ENCODE measurements at places on chromosomes 1 and 21.

GRCh38 chr1:13588946-13589796, 5.5 kb downstream of the PDPN start:
- DNase-seq: no peak

DNA sequence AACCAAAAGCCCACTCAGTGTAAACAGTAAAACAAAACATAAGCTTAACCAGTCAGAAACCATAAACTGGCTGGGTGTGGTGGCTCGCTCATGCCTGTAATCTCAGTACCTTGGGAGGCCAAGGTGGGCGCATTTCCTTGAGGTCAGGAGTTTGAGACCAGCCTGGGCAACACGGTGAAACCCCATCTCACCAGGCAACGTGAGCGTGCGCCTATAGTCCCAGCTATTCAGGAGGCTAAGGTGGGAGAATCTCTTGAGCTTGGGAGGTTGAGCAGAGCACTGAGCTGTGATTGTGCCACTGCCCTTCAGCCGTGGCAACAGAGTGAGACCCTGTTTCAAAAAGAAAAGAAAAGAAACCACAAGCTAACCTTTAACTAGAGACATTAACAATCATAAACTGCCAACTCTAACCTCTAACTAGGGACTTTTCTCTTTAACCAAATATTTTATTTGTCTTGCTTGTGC, 13.1 kb upstream of the PRRC2C start:
- DNase-seq: no peak

DNA sequence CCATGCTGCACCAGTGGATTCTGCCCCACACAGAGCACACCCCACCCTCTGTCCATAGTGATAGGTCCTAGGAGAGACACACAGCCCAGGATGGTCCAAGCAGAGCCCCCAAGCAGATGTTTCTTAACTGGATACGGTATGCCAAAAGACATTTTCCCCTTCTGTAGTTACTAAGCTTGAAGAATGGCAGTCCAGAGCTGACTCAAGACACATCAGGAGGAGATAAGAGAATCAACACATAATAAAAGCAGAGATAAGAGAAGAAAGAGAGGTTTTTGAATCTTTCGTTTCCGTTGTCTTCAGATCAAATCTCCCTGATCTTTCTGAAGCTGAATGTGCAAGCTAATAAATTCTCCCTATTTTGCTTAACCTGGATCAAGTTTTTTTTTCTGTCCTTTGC, 21.8 kb upstream of the CASQ2 start:
- DNase-seq: no peak

- DNase-seq: peak; percentile 16
Observed at GRCh38 chr1:30872033-30872947, 36.3 kb downstream of the SDC3 start.

DNA sequence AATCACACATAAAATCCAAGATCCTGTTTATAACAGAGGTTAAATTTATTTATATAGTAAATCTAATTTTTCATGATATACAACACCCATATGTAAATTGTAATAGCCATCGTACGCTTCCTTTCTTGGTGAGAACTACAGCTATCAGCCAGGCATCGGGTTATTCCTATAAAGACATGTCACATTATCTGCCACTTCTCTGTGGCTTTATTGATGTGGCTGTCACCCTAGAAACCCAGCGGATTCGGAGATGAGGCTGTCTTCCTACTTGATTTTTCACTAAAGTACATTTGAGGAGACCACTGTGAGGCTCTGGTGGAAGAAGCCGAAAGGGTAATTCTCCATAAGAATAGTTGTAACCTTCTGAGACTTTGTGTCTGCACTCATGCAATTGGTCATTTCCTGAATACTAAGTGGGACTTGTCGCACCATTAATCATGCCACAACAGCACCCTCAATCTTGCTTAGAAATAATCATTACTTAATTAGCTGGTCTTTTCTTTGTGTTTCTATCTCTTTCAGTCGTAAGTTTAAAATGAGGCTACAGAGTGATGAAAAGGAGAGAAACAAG, 106.0 kb downstream of the NTNG1 start:
- no peak for DNase-seq

DNA sequence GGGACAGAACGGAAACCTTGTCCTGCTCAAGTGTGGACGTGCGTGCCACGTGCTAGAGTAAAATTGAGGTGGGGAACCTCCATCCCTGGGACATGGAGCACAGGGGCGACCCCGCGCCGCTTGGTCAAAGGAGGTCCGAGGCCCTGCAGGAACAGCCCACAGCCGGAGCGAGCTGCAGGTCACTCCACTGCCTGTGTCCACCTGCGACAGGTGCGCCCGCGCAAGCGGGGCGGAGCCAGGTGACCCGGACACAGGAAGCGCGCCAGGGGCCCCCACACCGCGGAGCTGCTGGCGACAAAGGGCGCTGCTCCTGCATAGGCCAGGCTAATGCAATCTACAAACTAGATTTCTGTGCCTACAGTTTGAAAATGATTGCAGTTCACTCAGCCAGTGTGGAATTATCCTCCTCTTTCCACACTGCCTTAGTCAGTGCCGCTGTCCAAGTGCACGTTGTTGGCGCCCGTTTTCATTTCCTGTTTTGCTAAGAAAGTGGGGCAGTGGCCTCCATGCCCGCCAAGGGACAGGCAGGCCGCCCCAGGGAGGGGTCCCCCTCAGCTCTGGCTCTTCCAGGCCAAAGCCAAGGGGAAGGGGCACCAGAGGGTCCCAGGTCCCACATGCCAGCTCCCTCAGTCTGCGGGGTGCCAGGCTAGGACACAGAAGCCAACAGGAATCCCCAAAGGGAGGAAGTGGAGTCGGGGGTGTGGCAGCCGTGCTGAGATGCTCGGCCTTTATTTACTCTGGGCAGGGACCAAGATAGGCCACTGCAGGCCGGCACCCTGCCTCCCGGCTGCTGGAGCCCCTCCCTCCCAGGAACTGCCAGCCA, 4.3 kb upstream of the NADK start:
- DNase-seq: no peak

Measured in KG1 (cell line).